ENCODE measurements at places on chromosomes 13 and 19.
A peak's percentile ranks its signal among the peaks of the same experiment; 100 is the strongest.

DNA sequence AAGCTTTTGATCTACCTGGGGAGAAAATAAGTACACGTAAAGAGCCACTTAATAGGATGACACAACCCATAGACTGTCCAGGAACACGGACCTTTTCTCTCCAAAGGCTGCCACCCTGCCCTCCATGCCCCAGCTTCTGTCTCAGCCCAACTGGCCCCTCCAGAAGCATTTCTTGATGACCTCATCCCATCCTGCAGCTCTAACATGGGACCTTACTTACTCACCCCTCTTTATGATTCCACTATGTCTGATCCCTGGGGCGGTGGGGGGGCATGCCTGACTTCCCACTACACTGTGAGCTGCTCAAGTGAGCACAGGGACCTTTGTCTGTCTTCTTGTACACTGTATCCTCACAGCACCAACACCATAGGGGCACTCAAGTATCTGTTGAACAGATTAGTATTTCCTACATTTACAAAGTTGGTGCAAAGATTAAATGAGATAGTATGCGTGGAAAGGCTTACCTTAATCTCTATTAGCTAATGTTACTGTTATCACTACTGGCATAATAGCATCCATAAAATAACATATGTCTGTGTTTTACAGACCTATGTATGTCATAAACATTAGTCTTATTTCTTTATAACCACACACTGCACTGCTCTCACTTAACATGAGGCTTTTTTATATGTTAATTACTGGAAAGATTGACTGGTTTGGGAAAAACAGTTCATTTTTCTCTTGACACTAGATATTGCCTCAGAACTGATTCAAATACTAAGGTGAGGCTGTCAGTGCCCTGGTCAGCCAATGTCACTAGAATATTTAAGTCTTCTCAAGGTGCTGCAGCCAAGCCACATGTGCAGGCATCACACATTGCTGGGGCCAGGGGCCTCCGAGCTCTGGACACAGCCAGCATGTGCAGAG is 100.9 kb downstream of the FOXO1 start:
- DNase-seq: no peak

DNA sequence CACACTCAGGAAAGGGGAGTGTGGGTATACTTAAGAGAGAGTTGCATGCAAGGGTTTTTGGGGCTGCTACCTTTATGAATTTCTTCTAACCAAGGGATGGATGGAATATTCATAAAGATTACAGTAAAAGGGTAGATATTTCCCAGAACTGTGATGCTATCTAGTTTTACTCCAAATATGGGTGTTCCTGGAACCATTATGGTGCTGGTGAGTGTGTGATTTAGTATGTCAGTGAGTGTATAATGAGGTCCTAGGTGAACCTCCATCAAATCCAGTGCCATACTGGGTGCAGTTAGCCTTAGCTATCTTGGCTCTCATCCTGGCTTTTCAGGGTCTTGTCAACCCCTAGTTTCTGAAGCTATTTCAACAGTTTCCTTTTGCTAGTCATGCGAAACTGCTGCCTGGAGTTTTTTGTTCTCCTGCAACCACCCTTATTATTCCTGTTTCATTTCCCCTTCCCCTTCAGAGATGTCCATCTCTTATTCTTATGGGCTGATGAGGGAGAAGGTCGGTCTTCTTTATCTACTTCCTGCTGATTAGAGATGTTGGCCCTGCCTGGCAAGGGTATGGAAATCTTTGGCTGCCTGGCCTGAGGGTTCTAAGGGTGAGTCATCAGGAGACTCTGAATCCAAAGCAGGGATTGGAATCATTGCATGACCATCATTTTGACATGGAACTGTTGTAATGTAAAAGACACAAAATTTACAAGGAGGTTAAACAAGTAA is 202.3 kb downstream of the NBEA start:
- no peak for DNase-seq

- no peak for DNase-seq
These were observed 52.4 kb upstream of the HTR2A start for GRCh38 chr13:46949211-46949610.

DNA sequence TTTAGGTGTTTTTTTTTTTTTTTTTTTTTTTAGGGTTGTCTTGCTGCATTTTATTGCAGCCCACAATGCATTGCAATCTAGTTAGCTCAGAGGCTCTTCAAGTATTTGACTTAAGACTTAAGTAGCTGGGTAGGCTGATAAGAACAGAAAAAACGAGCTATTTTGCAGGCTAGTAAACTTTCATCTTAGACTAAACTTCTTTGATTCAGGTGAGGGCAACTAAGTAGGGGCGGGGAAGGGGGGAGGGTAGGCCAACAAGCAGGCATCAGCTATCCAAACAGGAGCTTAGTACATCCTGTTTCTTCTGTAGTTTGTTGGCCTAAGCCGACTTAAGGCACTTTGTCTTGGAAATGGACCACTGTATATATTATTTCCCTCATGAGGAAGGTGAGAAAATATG is 4.9 kb upstream of the TDRD3 start:
- no peak for DNase-seq

- DNase-seq: no peak
These were observed 18.3 kb upstream of the ZNF414 start for GRCh38 chr19:8532225-8532624.

DNA sequence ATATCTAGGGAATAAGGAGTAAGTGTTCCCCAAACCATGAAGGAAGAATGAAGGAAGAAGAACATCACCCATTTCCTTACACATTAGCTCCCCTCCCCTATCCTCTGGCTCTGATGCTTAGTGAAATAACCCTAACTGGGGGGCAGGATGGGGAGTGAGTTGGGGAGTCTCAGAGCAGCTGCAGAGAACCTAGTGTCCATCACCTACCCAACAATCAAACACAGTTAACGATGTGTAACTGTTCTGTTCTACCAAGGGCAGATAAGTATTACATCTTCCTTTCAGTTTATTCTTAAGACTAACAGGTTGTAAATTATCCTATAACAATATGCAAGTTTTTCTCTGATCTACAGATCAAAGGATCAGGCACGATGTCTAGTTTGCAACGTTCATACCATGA is 12.8 kb downstream of the ELF1 start:
- no peak for DNase-seq

- DNase-seq: no peak
These were observed 30.2 kb downstream of the RXFP2 start for GRCh38 chr13:31769575-31769974.

DNA sequence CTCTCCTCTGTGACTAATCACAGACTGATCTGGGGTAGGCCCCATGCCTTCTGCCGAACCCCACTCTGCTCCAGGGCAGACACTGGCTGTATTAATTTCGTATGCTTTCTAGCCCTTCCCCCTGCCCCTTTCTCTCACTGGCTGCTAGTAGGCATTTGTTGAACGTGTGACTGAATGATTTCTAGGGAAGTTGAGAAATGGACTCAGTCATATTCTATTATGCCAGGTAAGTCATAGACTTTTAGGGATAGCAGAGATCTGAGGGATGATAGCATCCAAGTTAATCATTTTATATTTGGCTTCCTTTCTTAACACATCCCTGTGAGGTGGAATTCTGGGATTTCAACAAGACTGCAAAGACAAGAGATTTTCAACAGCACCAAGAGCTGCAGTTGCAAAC is 166.4 kb downstream of the FGF9 start:
- no peak for DNase-seq

- DNase-seq: no peak
These were observed 126.1 kb downstream of the KDM4B start for GRCh38 chr19:5094768-5095567.

DNA sequence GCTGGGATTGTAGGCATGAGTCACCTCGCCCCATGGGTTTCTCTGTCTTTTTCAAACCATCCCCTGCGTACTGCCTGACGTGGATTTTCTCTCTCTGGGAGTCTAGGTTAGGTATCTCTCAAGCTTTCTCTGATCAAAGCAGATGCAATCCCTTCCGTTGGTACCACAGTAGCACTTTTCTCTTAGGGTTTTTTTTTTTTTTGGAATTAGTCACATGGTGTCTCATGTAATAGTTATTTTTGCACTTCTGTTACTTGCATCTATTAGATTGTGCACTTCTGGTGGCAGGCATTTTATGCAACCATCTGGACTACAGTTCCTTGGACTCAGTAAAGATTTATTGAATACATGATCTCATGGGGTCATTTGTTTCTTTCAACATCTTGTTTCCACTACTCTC is 72.1 kb downstream of the GPC6 start:
- no peak for DNase-seq

GRCh38 chr13:92727118-92727517 is 499.5 kb upstream of the GPC6 start:
- DNase-seq: no peak

DNA sequence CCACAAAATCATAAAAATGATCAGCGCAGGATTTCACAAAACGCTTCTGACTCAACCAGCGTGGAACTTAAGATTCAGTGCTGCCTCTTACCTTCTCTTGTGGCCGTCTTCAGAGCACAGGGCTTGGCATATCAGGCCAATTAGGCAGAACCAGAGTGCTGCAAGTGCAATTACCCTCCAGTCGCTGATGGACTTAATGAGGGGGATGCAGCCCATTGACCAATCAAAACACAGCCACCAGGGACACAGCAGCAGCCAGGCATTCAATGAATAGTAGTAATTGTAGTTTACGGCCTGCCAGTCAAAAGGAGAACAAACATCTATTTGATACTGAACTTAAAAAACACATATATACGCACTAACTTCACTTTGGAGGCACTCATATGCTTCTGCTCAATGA is 38.2 kb downstream of the TMTC4 start:
- DNase-seq: no peak

DNA sequence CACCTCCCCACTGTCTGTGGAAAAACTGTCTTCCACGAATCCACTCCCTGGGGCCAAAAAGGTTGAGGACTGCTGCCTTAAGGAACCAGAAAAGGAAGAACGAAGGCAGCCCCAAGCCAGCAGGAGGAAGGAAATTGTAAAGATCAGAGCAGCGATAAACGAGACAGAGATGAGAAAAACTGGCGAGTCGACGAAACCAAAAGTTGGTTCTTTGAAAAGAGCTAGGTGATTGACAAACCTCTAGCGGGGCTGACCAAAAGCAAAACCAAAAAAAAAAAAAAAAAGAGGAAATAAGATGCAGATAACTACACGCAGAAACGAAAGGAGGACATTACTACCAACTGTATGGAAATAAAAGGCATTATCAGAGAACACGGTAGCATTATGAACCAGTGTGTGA is 76.9 kb downstream of the GADD45B start:
- DNase-seq: peak; percentile 35

DNA sequence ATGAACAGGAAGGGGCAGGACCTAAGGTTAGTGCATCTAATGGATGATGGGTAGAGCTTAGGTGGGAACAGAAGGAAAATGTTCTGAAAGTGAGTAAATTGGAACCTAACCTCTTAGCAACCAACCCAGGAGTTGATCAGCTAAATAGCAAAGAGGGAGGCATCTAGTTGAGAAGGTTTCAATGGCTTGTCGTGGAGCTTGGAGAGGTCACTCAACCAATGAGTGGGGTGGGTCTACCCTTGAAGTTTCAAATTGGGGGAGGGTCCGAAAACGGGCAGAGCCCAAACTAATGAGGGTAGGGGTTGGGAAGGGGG is 5.7 kb upstream of the SHKBP1 start:
- no peak for DNase-seq

GRCh38 chr19:35348911-35349611 is 1.4 kb downstream of the FFAR1 start:
- no peak for DNase-seq

- DNase-seq: no peak
These were observed 69.8 kb upstream of the STARD13 start for GRCh38 chr13:33355201-33355895.

DNA sequence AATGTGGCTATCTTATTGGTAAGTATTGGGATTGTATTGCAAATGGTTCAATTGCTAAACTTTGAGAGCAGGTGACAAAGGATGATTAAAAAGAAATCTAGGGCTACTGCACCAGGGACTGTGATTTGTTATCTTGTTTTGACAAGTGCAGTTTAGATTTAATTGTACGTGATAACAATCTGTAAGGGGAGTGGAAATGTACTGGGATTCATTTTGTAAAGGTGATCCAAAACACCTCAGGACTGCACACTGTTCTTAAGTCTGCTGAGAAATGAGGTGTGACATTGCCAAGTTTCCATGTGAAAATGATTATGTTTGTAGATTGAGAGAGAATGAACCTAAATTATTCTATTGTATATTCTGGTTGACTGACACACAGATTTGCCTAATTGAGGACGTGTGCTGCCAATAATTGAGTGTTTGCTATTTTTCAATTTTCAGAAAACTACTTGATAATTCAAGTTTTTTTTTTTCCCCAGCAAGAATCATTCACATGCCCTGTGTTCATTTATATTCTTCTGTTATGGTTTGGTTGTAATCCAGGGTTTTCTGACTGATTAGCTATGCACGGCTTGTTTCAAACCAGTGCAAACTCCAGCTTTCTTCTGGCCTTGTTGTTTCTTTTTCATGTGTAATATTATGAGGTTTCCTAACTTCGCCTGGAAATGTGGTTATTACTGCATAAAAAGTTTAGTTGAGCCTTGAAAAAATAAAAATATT is 308.0 kb downstream of the OLFM4 start:
- DNase-seq: no peak

GRCh38 chr19:31286491-31286890 is 62.7 kb downstream of the TSHZ3 start:
- DNase-seq: no peak

GRCh38 chr19:4511300-4512054 is 6.8 kb downstream of the PLIN4 start:
- DNase-seq: no peak

GRCh38 chr13:51959773-51960172 is 51.5 kb downstream of the ATP7B start:
- no peak for DNase-seq

DNA sequence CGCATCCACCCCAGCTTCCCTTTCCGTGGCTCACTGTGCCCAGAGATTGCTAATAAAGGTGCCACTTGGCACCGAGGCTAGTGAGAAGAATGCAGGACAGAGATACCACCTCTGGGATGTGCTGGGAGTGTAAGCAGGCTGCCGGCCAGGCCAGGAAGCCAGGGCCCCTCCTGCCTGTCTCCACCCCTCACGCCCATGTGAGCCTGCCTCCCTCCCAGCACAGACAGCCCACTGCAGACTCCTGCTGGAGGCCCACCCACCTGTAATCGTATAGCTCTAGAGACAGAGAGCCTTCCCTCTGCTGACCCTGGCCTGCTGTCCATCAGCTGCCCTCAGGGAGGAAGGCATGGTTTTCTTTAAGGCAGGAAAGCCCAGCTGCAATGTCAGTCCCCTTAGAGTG is 13.9 kb downstream of the VSTM2B start:
- no peak for DNase-seq

GRCh38 chr19:12527034-12527836 is 24.0 kb downstream of the ZNF564 start:
- DNase-seq: no peak

DNA sequence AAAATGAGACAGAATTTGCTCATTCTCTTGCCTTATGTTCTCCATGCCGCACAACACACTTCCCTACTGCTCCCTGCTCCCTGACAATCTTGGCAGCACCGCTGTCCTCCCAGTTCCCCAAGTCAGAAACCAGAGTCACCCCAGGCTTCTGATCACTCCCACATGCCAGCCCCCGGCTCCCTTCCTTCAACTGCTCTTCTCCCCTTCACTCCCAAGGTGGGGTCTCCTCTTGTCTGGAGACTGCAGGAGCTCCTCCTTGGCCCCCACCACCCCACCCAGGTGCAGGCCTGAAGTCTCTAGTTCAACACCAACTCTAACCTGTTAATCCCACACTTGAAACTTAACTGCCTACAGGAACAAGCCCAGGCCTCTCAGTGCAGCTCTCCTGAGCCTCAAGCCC is 16.8 kb upstream of the AKAP8 start:
- no peak for DNase-seq
